Epithelial cell of esophagus (primary cell): ENCODE measurements at places on chromosomes 7 and 10.
A peak's percentile ranks its signal among the peaks of the same experiment; 100 is the strongest.

DNA sequence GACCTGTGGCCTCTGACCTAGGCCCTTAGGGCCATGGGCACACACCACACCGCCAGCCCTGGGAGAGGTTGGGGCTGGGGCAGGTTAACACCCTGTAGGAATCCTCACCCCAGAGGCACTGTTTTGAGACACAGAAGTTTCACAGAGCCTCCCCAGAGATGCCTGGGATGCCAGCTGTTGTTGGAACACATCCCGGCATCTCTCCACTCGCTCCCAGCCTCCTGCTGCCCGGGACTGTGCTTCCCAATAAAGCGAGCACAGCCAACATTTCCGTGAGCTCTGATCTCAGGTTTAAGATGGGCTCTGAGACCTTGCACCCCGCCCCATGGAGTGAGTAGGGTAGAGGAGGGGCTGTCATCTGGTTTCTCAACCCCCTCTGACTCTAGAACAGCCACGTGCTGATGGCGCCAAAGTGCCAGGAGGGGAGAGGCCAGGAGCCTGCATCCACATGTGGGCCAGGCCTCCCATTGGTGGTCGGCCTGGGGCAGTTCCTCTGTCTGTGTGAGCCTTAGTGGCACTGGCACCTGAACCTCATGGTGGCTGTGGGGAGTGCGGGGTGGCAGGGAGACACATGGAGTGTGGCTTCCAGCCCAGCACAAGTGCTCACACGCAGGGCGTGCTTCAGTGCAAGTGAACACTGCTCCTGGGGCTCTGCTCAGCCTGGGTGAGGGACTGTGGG is 54.7 kb downstream of the RASGEF1A start:
- peak; percentile 20 for DNase-seq

DNA sequence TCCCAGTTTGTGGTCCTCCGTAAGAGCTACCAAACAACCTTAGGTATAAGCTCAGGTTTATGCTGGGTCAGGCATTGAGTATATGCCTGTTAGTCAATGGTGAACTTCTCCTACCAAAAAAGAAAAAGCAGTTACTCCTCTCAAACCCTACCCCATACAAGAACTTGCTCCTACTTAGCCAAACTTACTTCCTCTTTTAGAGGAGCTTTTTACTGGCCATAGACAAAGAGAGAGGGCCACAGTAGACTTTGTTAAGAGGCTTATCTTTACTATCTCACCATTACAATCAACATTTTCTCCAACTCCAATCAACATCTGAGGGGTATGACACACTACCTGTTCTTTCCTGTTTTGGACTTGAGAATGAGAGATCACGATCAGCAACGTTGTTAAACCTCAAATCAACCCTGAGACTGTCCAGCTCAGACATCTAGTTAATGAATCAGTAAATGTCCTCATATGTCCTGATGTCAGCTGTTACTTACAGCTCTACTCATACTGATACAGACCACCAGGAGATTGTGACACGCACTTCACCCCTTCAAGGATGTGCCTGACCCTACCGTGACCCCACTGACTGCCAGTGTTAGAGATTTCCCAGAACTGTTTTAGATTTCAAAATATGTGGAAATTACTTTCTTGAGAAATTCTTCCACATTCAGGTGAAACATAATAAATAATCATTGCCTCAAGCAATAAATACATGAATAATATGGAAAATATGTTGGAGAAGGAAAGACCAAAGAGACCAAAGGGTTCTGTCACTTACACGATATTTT is 18.4 kb upstream of the CCDC71L start:
- peak; percentile 30 for DNase-seq

GRCh38 chr10:75978213-75978612 is 546.8 kb downstream of the LRMDA start:
- DNase-seq: no peak

DNA sequence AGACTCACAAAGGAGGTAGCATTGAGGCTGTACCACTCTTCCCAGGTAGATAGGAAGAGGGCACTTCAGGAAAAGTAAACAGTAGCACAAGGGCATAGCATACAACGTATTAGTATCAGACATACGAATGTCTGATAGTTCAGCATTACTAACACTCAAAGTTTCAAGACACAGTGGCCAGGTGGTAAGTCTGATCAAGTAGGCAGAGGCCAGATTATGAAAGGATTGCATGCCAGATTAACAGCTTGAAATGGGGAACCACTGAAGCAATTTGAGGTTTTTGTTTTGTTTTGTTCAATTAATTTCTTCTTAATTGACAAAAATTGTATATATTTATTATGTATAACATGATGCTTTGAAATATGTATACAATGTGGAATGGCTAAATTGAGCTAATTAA is 45.7 kb upstream of the IL6 start:
- no peak for DNase-seq

DNA sequence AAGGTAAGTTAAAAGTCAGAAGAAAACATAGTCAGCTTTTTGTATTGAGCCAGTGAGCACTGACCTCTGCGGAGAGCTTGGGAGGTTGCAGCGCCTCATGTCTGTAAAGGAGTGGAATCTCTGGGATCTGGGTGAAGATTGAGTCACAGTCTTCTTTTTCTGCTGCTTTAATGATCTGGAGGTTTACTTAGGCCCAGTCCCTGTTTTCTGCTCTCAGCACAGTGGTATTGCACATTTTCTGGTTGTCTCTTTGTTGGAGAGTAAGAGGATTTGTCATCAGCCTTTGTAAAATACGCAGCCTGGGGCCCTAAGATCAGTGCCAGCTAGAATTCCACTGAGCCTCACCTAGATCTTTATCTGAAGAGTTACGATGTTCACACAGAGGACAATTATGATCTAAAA is 58.3 kb upstream of the GJD4 start:
- peak; percentile 79 for DNase-seq

DNA sequence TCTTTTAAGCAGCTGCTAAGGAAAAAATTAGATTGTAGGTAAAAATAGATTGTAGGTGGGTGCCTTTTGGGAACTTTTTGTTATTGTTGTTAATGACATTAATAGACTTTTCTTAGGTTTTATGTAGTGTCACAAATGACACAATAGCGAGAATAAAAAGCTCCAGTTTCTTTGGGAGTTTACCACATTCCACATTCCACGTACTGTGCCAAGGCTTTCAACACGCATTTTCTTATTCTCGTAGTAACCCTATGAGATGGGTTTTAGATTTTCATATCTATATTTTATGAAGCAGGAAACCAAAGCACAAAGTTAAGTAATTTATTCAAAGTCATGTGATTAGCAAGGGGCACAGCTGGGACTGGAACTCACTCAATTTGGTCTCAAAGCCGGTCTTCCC is 103.8 kb downstream of the XRCC2 start:
- DNase-seq: no peak

- DNase-seq: no peak
Measured at GRCh38 chr10:107666214-107666613, 501.7 kb upstream of the SORCS1 start.

DNA sequence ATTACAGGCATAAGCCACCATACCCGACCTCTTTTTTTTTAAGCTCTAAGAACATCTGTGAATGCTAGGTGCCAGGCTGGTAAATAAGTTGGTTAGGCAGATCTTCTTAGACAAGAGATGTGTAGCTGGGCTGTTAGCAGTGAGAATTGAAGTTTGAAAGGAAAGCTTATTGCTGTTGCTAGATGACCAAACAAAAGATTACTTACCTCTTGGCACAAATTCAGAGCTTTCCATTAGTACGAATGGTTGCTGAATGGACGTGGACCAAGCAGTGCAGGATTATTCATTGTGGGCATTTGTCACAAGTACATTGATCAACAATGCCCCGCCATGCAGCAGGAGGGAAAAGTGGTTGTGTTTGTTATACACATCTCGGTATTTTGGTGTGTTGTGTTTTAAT is 131.2 kb downstream of the GFRA1 start:
- DNase-seq: no peak

DNA sequence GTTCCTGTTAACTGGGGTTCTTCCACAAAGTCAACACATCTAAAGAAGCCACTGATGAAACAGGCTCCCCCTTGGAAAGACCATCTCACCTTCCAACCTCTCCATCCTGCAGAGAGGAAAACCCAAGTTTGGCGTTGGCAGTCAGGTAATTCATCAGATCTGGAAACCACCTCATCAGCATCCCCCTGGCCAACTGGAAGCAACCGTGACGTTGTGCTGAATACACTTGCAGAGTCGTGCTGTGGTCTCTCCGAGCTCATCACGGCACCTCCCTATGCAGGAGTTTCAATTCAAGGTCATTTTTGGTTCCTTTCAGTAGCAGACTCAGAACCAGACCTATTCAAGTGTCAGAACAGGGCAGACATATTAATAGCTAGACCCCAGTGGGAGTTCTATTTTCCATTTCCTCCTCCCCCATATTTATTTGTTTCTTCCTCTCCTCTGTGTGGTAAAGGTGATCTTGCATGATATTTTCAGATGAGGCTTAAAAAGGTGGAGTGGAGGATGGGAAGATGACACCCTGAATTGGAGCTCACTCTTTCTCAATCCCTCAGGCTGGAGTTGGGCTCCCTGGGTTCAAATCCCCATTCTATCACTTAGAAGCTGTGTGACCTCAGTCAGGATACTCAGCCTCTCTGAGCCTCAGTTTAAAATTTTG is 149.1 kb upstream of the ADO start:
- DNase-seq: no peak

GRCh38 chr7:112286250-112287086 is 80.0 kb downstream of the ZNF277 start:
- DNase-seq: no peak

GRCh38 chr10:103504181-103504783 is 10.8 kb downstream of the NEURL1 start:
- DNase-seq: peak; percentile 63

DNA sequence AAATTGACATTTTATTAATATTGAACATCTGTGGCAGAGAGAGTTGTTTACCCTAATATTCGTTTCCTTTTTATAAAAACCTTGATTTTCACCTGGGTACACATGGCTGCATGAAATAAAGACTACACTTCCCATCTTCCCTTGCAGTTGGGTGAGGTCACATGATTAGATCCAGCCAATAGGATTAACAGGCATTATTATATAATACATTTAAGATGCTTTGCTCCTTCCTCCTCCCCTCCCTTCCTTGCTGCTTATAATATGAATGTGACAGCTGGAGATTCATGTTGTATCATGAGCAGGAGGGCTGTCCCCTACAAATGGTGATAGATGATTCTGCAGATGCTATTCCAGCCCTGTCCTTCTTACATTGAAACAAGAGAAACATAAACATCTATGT is 146.6 kb downstream of the SH2D4B start:
- peak; percentile 52 for DNase-seq

- no peak for DNase-seq
Measured at GRCh38 chr10:132257271-132257670, 50.5 kb downstream of the STK32C start.

- no peak for DNase-seq
Measured at GRCh38 chr7:78904983-78905382, 548.5 kb downstream of the MAGI2 start.

- DNase-seq: no peak
Measured at GRCh38 chr7:71325151-71325550, 193.2 kb downstream of the GALNT17 start.

DNA sequence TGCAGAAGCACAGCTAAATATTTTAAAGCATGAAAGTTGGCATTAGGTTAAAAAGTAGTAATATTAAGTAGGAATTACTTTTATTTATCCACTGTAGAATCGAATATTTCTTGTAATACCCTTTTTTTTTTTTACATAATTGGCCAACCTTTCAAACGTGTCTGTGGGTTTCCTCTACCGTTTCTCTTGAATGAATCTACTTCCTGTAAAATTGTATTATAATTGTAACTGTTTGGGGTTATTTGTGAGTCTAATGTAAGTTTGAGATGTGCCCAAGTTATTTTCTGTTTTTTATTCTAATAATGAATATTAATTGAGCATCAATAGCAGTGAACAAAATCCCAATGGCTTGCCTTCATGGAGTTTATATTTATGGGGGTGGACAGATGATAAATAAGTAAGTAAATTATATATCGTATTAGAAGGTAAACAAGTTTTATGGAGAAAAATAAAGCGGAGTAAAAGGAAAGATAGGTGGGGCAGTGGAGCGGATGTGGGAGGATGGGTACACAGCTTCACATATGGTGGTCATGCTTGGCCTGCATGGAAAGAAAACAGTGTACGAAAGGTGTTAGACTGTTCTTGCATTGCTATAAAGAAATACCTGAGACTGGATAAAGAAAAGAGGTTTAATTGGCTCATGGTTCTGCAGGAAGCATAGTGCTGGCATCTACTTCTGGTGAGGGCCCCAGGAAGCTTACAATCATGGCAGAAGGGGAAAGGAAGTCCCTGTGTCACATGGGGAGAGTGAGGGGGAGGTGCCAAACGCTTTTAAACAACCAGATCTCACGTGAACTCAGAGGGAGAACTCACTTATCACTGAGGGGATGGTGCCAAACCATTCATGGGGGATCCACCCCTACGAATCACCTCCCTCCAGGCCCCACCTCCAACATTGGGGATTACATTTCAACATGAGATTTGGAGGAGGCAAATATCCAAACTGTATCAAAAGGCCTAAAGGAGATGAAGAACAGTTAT is 5.4 kb downstream of the TSPAN13 start:
- no peak for DNase-seq

- DNase-seq: no peak
Measured at GRCh38 chr7:54992871-54993475, 25.8 kb upstream of the EGFR start.

GRCh38 chr10:110360857-110361474 is 56.2 kb upstream of the SMNDC1 start:
- no peak for DNase-seq

DNA sequence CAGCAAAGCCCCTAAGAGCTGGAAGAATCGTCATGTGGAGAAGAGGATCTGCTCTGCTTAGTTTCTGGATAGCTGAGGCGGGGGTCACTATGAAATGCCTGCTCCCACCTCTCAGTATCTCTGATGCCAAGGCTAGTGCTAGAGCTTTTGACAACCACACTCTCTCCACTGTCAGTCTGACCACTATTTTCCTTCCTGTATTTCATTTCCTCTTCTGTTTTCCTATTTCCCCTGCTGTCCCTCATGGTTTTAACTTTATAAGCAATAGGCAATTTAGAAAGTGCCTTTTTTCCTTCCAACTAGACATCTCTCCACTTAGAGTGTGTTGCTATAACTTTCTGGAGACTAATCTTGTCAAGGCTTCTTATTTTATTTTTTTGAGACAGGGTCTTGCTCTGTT is 23.6 kb downstream of the C7orf57 start:
- no peak for DNase-seq

DNA sequence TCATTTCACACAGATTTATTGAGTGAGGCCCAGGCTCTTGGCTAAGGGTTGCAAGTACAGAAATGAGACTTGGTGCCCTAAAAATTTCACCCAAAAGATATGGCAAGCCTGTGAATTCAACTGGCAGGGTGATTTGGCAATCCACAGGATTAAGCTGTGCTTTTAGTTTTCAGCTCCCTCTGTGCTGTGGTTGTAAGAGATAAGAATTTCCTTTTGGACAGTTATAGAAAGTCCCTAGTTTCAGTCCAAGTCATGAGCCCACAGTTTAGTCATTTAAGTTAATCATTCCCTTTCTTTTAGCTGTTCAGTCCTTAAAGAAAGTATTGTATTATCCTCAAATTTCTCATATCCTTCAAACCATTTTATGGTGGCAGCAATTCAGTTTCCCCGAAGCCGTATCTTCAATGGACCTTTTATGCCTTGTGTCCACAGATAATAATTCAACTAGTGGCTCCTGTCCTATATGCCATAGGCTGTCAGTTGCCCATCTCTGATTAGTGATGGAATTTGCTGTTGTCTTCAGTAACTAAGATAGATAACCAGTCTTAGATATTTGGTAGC is 73.4 kb upstream of the NAMPT start:
- peak; percentile 17 for DNase-seq
